CD4-positive, alpha-beta T cell treated with Interleukin-2 at 100 ng/mL for 4 hours (primary cell): ENCODE measurements at places on chromosomes 3 and 15.
A peak's percentile ranks its signal among the peaks of the same experiment; 100 is the strongest.

- DNase-seq: no peak
Observed at GRCh38 chr3:134644731-134645514, 5.9 kb downstream of the KY start.

DNA sequence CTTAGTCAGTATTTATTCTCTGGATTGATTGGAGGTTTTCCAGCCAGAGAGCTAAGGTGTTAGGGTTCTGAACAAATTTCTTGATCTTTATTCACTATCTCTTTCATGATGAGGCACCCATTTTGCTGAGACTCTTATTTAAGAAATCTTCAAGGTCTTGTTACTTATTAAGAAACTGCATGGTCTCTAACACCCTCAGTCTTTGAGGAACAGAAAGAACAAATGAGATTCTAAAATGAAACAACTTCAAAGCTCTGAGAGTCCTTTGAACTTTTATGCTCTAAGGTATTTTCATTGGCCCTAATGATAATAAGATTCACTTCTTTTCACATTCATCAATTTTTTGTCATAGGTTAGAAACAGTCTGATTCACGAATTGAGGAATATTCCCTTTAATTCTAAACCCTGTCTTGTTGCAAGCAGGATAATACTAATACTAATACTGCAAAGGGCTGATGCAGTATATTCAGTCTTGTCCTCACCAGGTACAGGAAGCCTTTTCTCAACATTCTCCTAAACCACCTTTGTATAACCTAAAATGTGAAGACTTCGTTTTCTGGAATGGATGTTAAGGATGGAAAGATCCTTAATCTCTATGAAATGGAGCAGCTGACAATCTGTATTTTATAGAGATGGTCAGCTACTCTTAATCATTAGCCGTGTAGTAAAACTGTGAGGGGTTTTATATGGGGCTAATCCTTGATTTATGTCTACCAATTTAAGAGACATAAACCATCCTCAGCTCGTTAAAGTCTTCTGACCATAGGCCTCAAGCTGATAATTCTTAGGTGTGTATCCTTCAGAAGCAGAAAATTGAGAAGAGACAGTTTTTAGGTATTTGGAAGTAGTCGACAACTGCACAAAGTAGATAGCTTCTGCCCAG lies 198.3 kb downstream of the OTOL1 start:
- DNase-seq: no peak

- DNase-seq: no peak
Observed at GRCh38 chr3:166248784-166249183, 411.6 kb upstream of the BCHE start.

- no peak for DNase-seq
Observed at GRCh38 chr3:50609763-50610085, 1.9 kb downstream of the CISH start.

- DNase-seq: no peak
Observed at GRCh38 chr3:125375950-125376679, 990 bp upstream of the ZNF148 start.

GRCh38 chr3:150905339-150905738 lies at the start of gene MINDY4B:
MINDY4B (minus strand) TSS chr3:150905439; CDS start chr3:150905439, 0 bp downstream.
- DNase-seq: no peak

- no peak for DNase-seq
Observed at GRCh38 chr3:169657351-169658124, 6.0 kb downstream of the MECOM start.

DNA sequence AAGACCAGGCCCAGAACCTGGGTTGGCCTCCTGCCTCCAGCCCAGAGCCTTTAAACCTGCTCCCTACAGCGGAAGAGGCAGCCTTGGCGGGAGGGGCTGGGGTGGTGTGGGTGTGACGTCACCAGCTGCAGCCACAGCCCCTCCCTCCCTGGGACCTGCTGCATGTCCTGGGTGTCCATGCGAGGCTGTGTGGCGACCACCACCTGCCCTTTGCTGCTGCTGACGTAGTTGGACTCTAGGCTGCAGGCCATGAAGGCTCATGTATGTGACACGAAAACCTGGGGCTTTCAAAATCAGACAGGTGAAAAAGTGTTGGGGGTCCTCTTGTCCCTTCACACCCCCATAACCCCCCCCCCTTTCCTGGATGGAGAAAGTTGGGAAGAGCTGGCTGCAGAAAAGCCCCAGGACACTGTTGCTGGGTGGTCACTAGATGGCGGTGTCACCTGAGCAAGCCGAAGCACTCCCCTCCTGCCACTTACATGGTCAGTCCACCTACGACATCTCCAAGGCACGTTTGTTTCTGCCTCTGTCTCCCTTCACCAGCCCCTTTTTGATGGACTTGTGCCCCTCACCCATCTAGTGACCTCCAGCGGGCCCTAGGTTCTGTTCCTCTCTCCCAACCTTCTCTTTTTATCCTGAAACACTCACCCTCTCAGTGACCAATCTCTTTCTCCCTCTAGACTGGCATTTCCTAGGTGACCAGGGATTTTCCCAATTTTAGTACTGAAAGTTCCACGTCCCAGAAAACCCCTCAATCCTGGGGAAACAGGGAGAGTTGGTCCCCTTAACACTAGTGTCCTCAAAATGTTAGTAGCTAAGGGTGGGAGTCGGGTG lies 35.2 kb downstream of the SLC6A20 start:
- peak; percentile 45 for DNase-seq

DNA sequence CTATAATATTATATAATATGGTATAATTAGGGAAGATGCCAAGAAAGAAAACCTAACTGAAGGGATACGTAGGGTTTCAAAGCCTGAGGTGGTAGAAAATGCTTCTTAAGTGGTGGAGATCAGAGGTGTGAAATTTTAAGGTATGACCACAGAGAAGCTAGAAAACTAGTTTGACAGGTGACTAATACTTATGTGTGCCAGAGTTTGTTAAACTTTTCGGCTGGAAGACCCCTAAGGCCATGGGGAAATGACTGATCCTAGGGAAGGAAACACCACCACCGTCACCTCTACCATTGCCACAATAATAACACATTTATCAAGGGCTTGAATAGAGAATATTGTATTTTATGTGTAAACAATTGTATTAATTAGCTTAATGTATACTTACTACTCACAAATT lies 261.4 kb upstream of the GBE1 start:
- DNase-seq: no peak

- DNase-seq: peak; percentile 27
Observed at GRCh38 chr3:185176750-185177359, 24.0 kb upstream of the C3orf70 start.

GRCh38 chr3:185940951-185941350 lies 3.1 kb upstream of the TRA2B start:
- DNase-seq: no peak

DNA sequence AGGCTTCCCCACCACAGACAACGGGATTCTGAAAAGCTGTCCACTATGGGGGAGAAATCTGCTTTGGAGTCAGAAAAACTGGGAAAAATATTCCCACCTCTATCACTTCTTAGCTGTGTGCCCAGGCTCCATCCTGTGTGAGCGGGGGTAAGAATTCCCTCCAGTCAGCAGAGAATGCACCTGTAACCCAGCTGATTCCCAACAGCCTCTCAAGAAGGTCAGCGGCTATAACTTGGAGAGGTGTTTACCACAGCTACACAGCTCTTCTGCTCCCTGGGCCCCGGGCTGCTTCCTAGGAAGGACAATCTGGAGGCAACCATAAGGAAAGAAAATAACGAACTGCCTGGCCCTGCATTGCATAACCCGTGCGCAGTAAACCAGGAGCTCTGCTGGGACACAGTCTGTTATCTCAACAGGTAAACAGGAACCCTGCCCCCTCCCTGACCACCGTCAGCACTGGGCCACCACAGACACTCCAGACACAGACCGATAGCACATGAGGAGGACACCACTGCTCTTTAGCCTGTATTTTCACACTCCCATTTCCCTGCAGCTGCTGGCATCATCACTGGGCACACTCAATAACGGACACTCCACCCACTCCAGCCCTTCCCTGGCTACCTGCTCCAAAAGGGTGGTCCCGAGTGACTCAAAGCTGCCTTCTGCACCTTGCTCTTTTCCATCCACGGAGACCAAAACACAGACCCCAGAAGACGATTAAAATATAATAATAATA lies 2.1 kb downstream of the RAB43 start:
- no peak for DNase-seq

DNA sequence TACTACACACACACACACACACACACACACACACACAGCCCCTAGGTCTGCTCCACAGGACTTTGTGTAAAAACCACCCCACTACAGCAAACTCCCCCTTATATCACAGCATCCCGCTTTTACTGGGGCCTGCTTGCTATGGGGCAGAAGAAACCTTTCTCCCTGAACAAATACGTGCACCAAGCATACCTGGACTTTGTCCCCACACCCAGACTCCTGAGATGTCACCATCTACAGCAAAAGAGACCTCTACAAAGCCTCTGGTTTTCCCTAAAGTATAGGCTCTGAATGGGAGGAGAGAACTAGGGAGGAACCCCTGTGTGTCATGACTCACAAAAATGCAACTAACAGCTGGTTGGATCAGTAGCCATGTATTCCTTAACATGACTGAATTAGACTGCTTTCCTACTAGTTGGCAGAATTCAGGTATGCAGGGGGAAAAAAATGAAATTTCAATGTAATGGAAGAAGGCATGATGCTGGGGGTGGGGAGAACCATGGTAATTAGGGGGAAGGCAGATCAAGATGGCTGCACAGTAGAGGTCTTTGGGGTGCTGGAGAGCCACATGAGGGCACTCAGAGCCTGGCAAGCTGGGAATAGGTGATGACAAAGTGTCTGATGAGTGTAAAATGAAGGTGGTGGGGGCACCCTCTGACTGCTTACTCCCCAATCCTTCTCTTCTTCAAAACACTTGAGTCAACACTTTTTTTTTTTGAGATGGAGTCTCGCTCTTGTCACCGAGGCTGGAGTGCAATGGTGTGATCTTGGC lies 45.9 kb downstream of the DAPK2 start:
- no peak for DNase-seq

GRCh38 chr3:147736226-147736625 lies 327.1 kb downstream of the ZIC1 start:
- no peak for DNase-seq

- DNase-seq: no peak
Observed at GRCh38 chr3:196506687-196507086, 3.1 kb upstream of the RNF168 start.

GRCh38 chr3:3545360-3545759 lies 253.9 kb upstream of the LRRN1 start:
- no peak for DNase-seq

DNA sequence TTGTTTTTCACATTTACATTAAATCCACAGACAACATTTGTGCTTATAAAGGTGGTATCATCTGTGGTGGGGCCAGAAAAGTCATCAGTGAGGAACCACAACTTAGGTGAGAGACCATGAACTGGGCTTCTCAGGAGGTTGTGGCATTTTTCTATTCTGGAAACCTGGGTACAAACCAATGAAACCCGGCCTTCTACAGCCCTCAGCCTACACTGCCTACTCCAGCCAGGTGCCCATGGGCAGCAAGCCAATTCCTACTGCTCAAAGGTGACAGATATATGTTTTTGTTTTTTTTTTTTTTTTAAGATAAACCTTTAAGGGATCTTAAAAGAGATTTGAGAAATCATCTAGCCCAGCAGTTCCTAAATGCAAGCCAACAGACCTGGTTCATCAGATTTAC lies 20.3 kb downstream of the SPG21 start:
- no peak for DNase-seq
